Type B pancreatic cell (in vitro differentiated cells): ENCODE measurements at places on chromosomes 1 and 21. TPM values are rescaled to one million over a fixed set of nuclear protein-coding genes. Genes with fewer than 3 reads are reported as not detected.

- DNase-seq = no peak
Measured at GRCh38 chr1:227759341-227760300, 24.4 kb downstream of the SNAP47 start.

DNA sequence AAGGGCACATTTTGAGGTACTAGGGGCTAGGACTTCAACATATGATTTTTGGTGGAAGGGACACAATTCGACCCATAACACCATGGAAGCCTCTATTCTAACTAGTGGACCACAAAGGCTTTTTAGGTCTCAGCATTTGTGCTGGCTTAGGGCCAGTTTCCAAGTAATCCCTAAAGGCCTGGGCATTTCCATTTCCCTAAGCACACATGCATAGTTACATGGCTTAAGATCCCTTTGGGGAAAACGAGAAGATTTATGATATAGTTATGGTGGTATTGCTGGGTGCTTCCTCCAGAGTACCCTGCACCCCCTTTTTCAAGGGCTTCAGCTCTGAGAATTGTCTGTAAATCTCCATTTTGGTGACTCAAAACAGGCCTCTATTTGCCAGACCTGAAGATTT is 28.2 kb upstream of the TMEM54 start:
- no peak for DNase-seq

- no peak for DNase-seq
Measured at GRCh38 chr21:32001390-32001789, 128.6 kb downstream of the HUNK start.

GRCh38 chr1:93302078-93302477 is 43.6 kb upstream of the DR1 start:
- DNase-seq = no peak

The UBASH3A gene
- not detected in 2 replicates for total RNA-seq

The ANKRD35 gene
- 0.12 and 0.56 TPM in 2 replicates for total RNA-seq

The SHISAL2A gene
- total RNA-seq = not detected in 2 replicates

The GJB4 gene
- total RNA-seq = 0.48 and 0.50 TPM in 2 replicates
